ENCODE measurements at places on chromosomes 5 and 9. TPM values are rescaled to one million over a fixed set of nuclear protein-coding genes. Genes with fewer than 3 reads are reported as not detected.

DNA sequence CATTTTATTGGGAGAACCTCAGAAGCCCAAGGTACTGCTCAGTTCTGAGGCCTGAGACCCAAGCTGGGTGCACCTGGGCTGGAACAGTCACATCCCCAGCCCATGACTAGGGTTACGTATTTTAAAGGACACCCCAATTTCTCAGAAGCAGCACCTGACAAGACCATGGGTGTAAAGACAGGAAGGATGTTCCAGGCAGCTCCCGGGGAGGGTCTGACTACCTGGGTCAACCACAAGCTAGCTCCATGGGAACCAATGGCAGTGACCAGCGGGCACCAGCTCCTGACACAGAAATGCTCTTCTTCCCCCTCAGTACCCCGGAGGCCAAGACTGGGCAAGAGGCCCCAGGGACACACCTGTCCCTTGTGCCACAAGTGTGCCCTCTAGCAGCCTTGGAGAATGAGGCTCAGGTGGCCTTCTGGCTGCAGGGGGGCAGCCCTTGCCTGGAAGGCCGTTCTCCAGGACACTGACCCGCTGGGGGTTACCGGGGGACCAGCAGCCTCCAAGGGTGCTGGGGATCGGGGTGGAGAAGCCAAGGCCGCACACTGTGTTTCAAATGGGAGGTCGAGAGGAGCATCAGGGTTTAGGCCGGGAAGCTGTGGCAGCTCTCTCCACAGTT, 52.6 kb downstream of the IPPK start:
- no peak for DNase-seq

DNA sequence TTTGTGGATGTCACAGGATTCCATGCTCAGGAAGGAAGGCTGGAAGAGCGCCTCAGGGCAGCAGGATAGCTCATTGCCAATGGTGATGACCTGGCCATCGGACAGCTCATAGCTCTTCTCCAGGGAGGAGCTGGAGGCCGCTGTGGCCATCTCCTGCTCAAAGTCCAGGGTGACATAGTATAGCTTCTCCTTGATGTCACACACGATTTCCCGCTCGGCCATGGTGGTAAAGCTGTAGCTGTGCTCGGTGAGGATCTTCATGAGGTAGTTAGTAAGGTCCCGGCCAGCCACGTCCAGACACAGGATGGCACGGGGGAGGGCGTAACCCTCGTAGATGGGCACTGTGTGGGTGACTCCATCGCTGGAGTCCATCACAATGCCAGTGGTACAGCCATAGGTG, 24.3 kb upstream of the RAPGEF6 start:
- no peak for DNase-seq

DNA sequence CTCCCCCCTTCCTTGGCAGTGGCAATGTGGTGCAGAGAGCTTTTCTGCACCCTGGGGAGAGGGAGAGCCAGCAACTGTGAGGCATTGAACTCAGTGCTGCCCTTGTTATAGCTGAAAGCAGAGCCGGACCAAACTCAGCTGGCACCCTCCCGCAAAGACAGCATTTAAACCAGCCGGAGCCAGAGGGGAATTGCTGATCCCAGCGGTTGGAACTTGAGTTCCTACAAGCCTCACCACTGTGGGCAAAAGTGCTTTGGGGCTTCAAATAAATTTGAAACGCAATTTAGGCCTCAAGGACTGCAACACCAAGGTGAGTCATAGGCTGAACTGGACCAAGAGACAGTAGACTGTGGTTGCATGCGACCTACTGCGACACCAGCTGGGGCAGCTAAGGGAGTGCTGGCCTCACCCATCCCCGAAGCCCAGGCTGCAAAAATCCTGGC, 207.6 kb upstream of the CDKN2B start:
- no peak for DNase-seq

- no peak for DNase-seq
Observed at GRCh38 chr9:22111954-22112247, 102.8 kb upstream of the CDKN2B start.

Gene RASGEF1C
- total RNA-seq = 0.49 TPM

DNA sequence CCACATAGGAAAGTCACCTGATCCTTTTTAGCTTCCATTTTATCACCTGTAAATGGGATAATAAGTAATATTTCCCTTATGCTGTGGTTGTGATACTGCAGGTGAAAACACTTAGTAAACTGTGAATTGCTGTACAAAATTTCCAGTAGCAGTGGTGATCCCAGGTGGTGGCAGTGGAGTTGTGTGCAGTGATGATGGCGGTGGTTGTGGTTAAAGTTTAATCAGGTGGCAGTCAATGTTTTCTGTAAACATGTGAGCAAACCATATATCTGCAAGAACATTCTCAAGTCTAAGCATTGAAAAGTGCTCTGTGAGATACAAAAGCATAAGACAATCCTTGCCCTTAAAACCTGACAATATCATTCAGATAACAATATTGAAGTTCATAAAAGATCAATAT, 480.2 kb downstream of the RASEF start:
- DNase-seq = no peak
